ENCODE measurements at places on chromosomes 16 and 17. TPM values are rescaled to one million over a fixed set of nuclear protein-coding genes. Genes with fewer than 3 reads are reported as not detected.

The SEC14L5 gene
- total RNA-seq = 0.10 TPM

DNA sequence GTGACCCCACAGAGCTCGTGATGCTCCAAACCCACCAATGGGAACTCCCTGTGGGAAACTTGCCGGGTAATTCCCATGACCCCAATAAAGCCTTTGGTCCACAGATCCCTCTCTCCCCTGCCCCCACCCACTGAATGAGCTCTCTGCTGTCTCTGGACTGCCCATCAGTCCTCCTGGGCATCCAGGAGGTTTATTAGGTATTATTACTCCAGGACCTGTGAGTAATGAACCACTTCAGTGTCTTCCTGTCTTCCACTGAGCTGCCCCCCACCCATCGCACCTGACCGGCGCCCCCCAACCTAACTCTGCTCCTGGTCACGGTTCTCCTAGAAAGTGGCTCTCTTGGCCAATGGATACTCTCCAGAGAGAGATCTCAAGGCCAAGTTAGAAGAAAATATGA, 28.7 kb upstream of the DNAH17 start:
- DNase-seq = no peak

- no peak for DNase-seq
Measured at GRCh38 chr17:82577300-82577699, 57.8 kb downstream of the FOXK2 start.

- no peak for DNase-seq
Measured at GRCh38 chr17:64004903-64005733, 7.0 kb downstream of the PRR29 start.

DNA sequence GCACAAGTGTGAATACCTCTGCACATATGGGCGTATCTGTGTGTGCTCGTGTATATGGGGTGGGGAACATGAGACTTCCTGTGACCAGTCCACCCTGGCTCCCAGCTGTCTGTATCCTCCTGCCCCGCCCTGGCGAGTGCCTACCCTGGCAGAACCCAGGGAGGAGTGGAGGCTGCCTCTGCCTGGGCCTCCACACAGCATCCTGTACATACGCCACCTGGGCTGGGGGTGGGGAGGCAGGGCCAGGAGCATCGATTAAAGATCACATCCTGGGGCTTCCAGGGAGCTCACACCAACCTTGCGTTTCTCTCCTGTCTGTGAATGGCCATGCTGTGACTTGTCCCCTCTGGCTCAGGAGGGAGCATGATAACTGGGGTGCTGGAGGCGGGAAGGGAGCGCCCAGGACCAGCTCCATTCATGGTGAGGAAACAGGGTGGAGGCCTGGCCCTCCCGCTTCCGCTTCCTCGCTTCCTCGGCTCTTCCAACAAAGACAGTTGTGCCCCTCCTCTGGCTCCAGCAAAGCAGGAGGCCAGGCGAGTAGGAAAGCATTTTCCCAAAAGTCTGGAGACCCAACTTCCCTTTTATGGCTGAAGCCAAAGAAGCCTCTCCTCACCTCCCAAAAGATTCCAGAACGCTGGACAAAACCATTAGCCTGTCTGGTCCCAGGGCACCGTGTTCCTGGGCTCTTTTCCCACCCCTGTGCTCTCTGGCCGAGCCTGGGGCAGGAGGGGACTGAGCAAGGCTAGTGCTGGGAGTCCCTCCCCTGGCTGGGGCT, 22.9 kb downstream of the ADAM11 start:
- no peak for DNase-seq

DNA sequence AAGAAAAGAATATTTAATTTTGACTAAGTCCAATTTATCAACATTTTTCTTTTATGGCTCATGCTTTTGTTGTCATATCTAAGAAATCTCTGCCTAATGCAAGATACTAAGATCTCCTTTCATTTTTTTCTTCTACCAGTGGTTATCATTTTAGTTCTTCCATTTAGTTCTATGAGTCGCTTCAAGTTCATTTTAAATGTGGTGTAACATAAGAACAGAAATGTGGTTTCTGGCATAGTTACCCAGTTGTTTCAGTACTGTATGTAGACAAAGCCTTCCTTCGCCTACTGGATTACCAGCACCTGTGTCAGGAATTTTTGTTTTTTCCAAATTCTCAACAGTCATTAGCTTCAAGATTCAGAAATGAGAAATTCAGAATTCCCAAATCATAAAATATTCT, 175.7 kb downstream of the PARN start:
- no peak for DNase-seq
